ENCODE measurements at places on chromosomes 7 and 10. TPM values are rescaled to one million over a fixed set of nuclear protein-coding genes. Genes with fewer than 3 reads are reported as not detected.

The CTNNA3 gene
- 1.2 TPM for total RNA-seq

- no peak for DNase-seq
- H3K27ac ChIP-seq, result no peak overlapping the region
- H3K36me3 ChIP-seq, result no peaks in the 10 kb centered on the region
- H3K4me3 ChIP-seq, result no peak overlapping the region
- H3K27me3 ChIP-seq, result no peaks in the 10 kb centered on the region
- no peaks in the 10 kb centered on the region for H3K4me1 ChIP-seq
These were observed 308.5 kb downstream of the EXOC4 start for GRCh38 chr7:133561396-133561795.

DNA sequence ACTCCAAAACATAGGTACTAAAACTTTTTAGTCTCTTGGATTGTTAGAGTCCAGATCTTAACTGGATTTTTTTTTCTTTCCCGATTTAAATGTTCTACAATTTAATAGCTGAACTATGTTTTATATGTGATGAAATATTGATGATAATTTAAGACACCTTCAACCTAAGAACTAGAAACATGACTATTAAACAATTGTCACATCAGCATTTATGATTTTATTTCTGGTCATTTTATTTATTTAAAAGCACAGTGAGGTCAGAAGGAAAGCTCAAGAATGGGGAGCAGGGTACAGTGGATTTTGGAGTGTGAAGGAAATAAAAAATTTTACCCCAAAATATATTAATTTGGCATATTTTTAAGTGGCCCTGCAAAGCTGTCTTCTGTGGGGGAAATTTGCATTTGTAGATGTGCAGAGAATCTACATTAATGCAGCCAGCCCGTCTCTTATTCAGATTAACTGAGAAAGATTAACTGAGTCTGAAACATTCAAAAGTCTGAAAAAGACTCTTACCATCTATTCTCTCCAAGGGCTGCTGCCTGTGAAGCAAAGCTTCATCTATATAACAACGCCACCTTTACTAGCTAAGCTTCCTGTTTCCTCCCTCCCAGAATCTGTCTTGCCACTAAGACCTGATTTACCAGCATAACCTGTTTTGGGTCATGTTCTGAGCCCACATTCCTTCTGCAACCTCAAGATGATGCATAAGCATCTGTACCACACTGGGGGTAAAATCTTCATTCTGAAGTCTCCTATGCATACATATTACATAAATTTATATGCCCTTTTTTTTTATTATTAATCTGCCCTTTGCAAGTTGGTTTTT is 86.4 kb downstream of the TMEM106B start:
- DNase-seq, result no peak
- no peaks in the 10 kb centered on the region for H3K27me3 ChIP-seq
- H3K36me3 ChIP-seq, result no peaks in the 10 kb centered on the region
- H3K4me3 ChIP-seq, result no peak overlapping the region

GRCh38 chr10:86815035-86815617 is 58.7 kb downstream of the BMPR1A start:
- H3K27ac ChIP-seq, result peak overlapping the region; percentile 70
- peak overlapping the region; percentile 28 for H3K4me3 ChIP-seq
- DNase-seq, result no peak
- H3K4me1 ChIP-seq, result peaks cover 28% of the 10 kb centered on the region
- no peaks in the 10 kb centered on the region for H3K27me3 ChIP-seq

DNA sequence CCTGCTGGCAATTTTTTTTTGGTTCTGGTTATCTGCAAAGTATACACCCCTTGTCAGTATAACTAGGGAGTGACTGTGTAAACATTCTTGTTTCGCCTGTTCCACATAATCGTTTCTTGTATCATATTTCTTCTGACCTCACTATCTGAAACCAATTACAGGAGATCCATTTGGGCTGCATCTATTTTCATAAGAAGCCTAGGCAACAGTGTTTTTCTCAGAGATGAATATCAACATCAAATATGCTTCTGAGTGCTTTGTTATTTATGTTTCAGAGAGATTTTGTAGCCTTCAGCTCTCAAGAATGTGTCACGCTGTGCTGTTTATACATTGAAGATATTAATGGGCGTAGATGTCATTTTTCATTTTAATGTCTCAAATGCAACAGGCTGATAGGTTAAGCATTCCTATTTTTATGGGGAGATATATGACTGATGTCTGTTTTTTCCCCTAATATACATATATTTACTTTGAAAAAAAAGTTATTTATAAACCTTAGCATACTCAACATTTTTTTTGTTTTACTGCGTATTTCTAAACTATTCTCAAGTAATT is 115.5 kb downstream of the FOXP2 start:
- H3K4me1 ChIP-seq, result peaks cover 32% of the 10 kb centered on the region
- H3K27me3 ChIP-seq, result no peaks in the 10 kb centered on the region
- no peaks in the 10 kb centered on the region for H3K36me3 ChIP-seq

GRCh38 chr10:21172542-21172929 is 275.4 kb upstream of the NEBL start:
- H3K4me1 ChIP-seq, result peaks cover 17% of the 10 kb centered on the region
- H3K27ac ChIP-seq, result no peak overlapping the region
- DNase-seq, result no peak
- H3K27me3 ChIP-seq, result no peaks in the 10 kb centered on the region
- H3K4me3 ChIP-seq, result peak overlapping the region; percentile 69

- no peak overlapping the region for H3K4me3 ChIP-seq
- no peak for DNase-seq
- no peak overlapping the region for H3K27ac ChIP-seq
- H3K36me3 ChIP-seq, result peaks cover 8% of the 10 kb centered on the region
- no peaks in the 10 kb centered on the region for H3K27me3 ChIP-seq
These were observed 552.3 kb downstream of the KCNMA1 start for GRCh38 chr10:77085344-77085743.

The WEE2 gene
- total RNA-seq, result not detected

GRCh38 chr7:51141451-51142003 is 175.1 kb downstream of the COBL start:
- no peaks in the 10 kb centered on the region for H3K27me3 ChIP-seq
- no peaks in the 10 kb centered on the region for H3K36me3 ChIP-seq
- DNase-seq, result no peak
- no peak overlapping the region for H3K27ac ChIP-seq
- no peak overlapping the region for H3K4me3 ChIP-seq
- H3K4me1 ChIP-seq, result no peaks in the 10 kb centered on the region

The ZFAND2A gene
- total RNA-seq, result 23.2 TPM

DNA sequence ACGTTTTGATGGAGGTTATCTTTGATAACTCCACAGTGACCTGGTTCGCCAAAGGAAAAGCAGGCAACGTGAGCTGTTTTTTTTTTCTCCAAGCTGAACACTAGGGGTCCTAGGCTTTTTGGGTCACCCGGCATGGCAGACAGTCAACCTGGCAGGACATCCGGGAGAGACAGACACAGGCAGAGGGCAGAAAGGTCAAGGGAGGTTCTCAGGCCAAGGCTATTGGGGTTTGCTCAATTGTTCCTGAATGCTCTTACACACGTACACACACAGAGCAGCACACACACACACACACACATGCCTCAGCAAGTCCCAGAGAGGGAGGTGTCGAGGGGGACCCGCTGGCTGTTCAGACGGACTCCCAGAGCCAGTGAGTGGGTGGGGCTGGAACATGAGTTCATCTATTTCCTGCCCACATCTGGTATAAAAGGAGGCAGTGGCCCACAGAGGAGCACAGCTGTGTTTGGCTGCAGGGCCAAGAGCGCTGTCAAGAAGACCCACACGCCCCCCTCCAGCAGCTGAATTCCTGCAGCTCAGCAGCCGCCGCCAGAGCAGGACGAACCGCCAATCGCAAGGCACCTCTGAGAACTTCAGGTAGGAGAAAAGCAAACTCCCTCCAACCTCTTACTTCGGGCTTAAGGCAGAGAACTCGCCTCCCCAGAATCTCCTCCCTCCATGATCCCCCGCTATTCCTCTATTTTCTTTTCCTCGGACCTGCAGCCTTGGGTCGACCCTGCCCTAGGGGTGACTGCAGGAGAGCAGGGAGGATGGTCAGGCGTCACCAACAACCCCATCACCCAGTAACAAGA is at the start of gene SERPINE1:
TSS of gene SERPINE1 (plus strand) at position 454 of the 809 bp plus-strand sequence. CDS start 1,290 bp downstream, outside the sequence.
- H3K27me3 ChIP-seq, result no peaks in the 10 kb centered on the region
- H3K36me3 ChIP-seq, result peaks cover 15% of the 10 kb centered on the region
- peak within 1 kb of the TSS; percentile 93 for H3K27ac ChIP-seq
- peaks cover 92% of the 10 kb centered on the region for H3K4me1 ChIP-seq
- H3K4me3 ChIP-seq, result peak within 1 kb of the TSS; percentile 74

The FFAR4 gene
- total RNA-seq, result not detected

The GHRHR gene
- total RNA-seq, result not detected

The SCART1 gene
- 10.6 TPM for total RNA-seq

DNA sequence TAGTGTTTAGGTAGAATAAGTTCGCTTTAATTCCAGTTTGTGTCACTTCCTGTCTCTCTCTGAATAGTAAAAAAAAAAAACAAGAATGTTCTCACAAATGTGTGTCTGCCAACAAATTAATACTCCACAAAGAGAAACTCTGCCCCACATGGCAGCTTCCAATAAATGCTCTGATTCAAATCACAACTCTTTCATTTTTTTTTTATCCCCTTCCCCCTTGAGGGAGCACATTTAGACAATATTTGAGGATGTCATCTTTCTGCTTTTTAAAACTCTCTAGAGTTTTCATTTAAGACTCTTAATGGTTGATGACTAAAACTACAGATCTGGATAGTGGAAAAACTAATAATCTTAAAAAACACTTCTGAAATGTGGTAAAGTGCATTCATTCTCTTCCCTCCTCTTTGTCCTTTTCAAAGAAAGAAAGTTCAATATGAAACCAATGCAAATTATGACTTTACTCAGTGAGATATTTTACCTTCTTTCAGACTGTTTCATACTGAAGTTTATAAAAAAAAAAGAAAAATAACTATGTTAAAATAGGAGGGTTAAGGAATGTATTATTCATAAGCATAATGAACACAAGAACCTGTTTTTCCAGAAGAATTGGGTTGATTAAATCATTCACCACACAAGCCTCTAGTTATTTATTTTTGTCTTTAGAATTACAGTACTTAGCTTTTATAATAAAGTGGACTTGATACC is 42.3 kb downstream of the ARID5B start:
- peaks cover 57% of the 10 kb centered on the region for H3K4me1 ChIP-seq
- H3K27me3 ChIP-seq, result no peaks in the 10 kb centered on the region
- H3K27ac ChIP-seq, result peak overlapping the region; percentile 87
- H3K4me3 ChIP-seq, result peak overlapping the region; percentile 63
- H3K36me3 ChIP-seq, result no peaks in the 10 kb centered on the region

The ABCB1 gene
- 10.6 TPM for total RNA-seq

GRCh38 chr10:5575144-5575481 is 50.4 kb downstream of the CALML3 start:
- no peak overlapping the region for H3K27ac ChIP-seq
- no peak for DNase-seq
- H3K36me3 ChIP-seq, result no peaks in the 10 kb centered on the region
- H3K27me3 ChIP-seq, result no peaks in the 10 kb centered on the region
- H3K4me1 ChIP-seq, result peaks cover 4% of the 10 kb centered on the region

DNA sequence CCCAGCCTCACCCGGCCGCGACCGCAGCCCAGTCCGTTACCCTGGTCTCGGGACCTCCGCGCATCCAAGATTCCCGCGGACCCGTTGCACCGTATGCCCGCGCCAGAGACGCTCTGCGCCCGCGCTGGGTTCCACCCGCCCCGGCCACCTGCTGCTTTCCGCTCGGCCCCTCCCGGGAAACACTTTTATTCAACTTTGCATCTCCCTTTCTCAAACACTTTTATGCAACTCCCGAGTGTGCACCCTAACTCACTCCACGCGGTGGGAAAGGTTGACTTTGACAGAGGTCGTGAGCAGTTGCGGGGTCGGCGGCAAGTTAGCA is at the start of gene ODAD2:
TSS of gene ODAD2 (minus strand) at position 126 of the 322 bp plus-strand sequence. CDS start 3,937 bp downstream, outside the sequence.
- H3K4me1 ChIP-seq, result no peaks in the 10 kb centered on the region
- H3K27me3 ChIP-seq, result no peaks in the 10 kb centered on the region
- peak within 1 kb of the TSS; percentile 84 for H3K4me3 ChIP-seq
- H3K27ac ChIP-seq, result no peak within 1 kb of the TSS

DNA sequence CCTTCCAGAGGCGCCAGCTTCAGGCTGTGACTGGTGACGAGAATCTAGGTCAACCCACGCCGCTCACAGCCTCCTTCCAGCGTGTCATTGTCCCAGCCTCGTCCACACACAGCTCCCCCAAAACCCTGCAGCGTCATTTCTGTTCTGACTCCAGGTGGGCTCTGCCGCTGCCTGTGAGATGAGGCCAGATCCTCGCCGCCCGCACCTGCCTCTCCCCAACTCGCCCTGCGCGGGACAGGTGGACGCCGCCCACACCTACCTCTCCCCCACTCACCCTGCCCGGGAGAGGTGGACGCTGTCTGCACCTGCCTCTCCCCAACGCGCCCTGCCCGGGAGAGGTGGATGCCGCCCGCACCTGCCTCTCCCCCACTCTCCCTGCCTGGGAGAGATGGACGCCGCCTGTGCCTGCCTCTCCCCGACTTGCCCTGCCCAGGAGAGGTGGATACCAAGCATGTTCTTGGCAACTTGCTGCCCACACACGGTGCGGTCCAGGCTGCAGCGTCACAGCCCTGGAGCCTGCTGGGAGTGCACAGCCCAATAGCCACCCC is 32.0 kb upstream of the CFAP46 start:
- no peak overlapping the region for H3K4me3 ChIP-seq
- H3K27me3 ChIP-seq, result no peaks in the 10 kb centered on the region
- H3K27ac ChIP-seq, result no peak overlapping the region
- H3K36me3 ChIP-seq, result no peaks in the 10 kb centered on the region
- no peaks in the 10 kb centered on the region for H3K4me1 ChIP-seq

The ADCY1 gene
- total RNA-seq, result 0.14 TPM

- no peak overlapping the region for H3K4me3 ChIP-seq
- H3K4me1 ChIP-seq, result no peaks in the 10 kb centered on the region
- H3K27ac ChIP-seq, result no peak overlapping the region
These were observed 731.8 kb downstream of the PHTF2 start for GRCh38 chr7:78530351-78530750.

DNA sequence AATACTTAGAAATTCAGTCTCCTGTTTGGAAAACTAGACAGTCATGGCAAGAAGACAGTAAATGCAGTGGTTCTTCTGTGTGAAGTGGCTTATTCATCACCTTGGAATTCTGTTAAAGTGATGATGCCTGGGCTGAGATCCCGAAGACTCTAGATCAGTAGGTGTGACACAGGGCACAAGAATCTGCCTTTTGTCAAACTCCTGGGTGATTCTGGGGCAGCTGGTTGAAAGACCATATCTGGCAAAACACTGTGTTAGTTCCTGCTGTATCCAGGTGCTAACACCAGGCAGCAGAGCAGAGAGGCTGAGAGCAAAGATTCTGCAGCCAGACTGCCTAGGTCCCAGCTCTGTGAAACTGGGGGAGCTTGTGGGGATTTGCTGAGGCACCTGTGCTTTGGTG is 26.5 kb downstream of the MRC1 start:
- H3K4me1 ChIP-seq, result no peaks in the 10 kb centered on the region
- no peak overlapping the region for H3K4me3 ChIP-seq
- H3K27ac ChIP-seq, result no peak overlapping the region
- no peak for DNase-seq

- no peaks in the 10 kb centered on the region for H3K27me3 ChIP-seq
- H3K27ac ChIP-seq, result no peak overlapping the region
- peaks cover 6% of the 10 kb centered on the region for H3K4me1 ChIP-seq
- H3K36me3 ChIP-seq, result no peaks in the 10 kb centered on the region
These were observed 251.8 kb downstream of the BMPER start for GRCh38 chr7:34157137-34157536.
